Esophagus mucosa (tissue), 1 donor: ENCODE measurements at places on chromosomes 3 and 15. TPM values are rescaled to one million over a fixed set of nuclear protein-coding genes. Genes with fewer than 3 reads are reported as not detected.

Gene CDHR4
- total RNA-seq: not detected

Gene PRKCD
- total RNA-seq: 21.2 TPM

Gene GPR62
- not detected for total RNA-seq

Gene STRA6
- total RNA-seq: 1.5 TPM

Gene SLC6A20
- 0.16 TPM for total RNA-seq

Gene ILDR1
- 6.3 TPM for total RNA-seq

Gene GXYLT2
- 2.2 TPM for total RNA-seq

Gene IMPG2
- total RNA-seq: 0.08 TPM

Gene BTLA
- total RNA-seq: 0.44 TPM

Gene ANKUB1
- total RNA-seq: not detected

Gene GPR171
- total RNA-seq: 0.32 TPM

Gene LRTM1
- total RNA-seq: not detected

Gene UBA5
- 17.2 TPM for total RNA-seq

Gene TMA7
- 244 TPM for total RNA-seq

Gene CCR3
- not detected for total RNA-seq

Gene CACNA1D
- 0.52 TPM for total RNA-seq

Gene CCDC14
- 11.8 TPM for total RNA-seq

Gene GOLGA6L10
- total RNA-seq: 3.9 TPM

Gene CNTN3
- total RNA-seq: 0.04 TPM

Gene ZBBX
- 0.04 TPM for total RNA-seq

Gene PAK6
- total RNA-seq: 25.3 TPM

Gene SPTBN5
- total RNA-seq: 2.1 TPM

Gene CHRFAM7A
- total RNA-seq: not detected

Gene DNASE1L3
- 2.7 TPM for total RNA-seq

Gene TRIM69
- 17.9 TPM for total RNA-seq

Gene MUC20
- total RNA-seq: 34.9 TPM

Gene GOLGA8H
- not detected for total RNA-seq

Gene RGMA
- 40.5 TPM for total RNA-seq

Gene HRG
- 0.12 TPM for total RNA-seq

Gene IGSF10
- total RNA-seq: 0.20 TPM

Gene COL6A6
- total RNA-seq: 0.08 TPM

Gene ATP13A5
- total RNA-seq: 0.12 TPM

Gene KBTBD13
- total RNA-seq: not detected

Gene LMAN1L
- total RNA-seq: not detected

Gene LSAMP
- 0.28 TPM for total RNA-seq

Gene NSMCE3
- 2.6 TPM for total RNA-seq

Gene CORO2B
- total RNA-seq: 0.12 TPM

Gene CAMP
- total RNA-seq: not detected
